Glutamatergic neuron (in vitro differentiated cells): ENCODE measurements at places on chromosomes 5 and 9. TPM values are rescaled to one million over a fixed set of nuclear protein-coding genes. Genes with fewer than 3 reads are reported as not detected.

- no peak for DNase-seq
- no peaks in the 10 kb centered on the region for H3K36me3 ChIP-seq
- H3K4me3 ChIP-seq = no peak overlapping the region
- peaks cover 3% of the 10 kb centered on the region for H3K27me3 ChIP-seq
These were observed 86.9 kb upstream of the CTNNA1 start for GRCh38 chr5:138666226-138666742.

DNA sequence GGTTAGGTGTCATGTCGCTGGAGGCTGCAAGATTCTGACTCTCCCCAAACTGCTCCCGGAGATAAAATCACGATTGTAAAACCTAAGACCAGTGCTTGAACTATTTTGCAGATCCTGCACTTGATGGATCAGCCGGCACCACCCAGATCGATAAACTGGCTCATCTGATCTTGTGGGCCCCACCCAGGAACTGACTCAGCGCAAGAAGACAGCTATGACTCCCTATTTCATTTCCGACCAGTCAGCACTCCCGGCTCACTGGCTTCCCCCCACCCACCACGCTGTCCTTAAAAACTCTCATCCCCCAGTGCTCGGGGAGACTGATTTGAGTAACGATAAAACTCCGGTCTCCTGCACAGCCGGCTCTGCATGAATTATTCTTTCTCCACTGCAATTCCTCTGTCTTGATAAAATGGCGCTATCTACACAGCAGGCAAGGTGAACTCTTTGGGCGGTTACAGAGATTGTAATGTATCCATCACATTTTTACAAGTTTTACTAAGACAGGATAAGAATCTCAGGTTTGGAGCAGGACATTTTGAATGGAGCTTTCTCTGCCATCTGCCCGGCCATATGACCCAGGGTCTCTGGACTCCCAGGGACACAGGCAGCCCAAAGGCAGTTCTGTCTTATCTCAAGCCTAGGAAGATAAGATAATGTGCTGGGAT lies 10.6 kb upstream of the PPP1R26 start:
- DNase-seq = no peak
- H3K4me3 ChIP-seq = peak overlapping the region; percentile 80
- peaks cover 44% of the 10 kb centered on the region for H3K4me1 ChIP-seq

DNA sequence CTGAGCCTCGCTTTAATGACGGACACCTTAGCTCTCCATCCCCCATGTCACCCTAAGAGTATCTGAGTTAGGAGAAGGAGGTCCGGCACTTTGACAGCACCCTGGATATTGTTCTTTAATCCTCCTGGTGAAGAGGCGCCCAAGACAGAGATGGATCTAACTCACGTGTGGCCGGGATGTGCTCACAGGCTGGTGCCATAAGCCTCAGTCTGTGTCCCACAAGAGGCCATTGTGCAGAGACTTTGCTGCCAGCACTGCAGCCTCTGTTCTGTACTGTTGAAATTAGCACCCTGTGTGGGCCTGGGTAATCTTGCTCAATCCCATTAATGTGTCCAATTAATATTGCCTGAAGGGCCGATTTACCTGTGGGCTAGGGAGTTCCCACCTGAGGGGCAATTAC lies 37.7 kb downstream of the NXNL2 start:
- DNase-seq = no peak
- peaks cover 5% of the 10 kb centered on the region for H3K27me3 ChIP-seq
- peaks cover 10% of the 10 kb centered on the region for H3K4me1 ChIP-seq
- H3K36me3 ChIP-seq = peaks cover 6% of the 10 kb centered on the region

GRCh38 chr9:87034841-87035240 lies 87.5 kb upstream of the GAS1 start:
- no peaks in the 10 kb centered on the region for H3K36me3 ChIP-seq
- H3K27me3 ChIP-seq = peaks cover 2% of the 10 kb centered on the region

DNA sequence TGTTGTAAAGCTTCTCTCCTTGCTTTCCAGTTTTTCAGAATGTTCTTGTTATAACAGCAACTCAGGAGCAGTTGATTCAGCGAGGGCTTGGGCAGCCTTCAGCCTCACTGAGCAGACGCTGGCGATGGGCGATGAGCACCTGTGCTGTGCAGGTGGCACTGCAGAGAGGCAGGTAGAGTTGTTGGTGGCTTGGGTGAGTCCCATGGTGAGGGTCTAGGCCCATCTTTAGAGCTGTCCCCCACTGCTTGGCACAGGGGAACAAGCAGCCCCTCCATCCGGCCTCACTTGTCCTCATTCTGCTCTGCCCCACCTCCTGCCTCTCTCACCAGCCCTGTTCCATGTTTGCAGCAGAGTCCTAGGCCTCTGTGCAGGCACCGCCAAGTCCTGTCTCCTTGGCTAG lies 6.1 kb upstream of the CXCL14 start:
- no peak overlapping the region for H3K27ac ChIP-seq
- H3K4me1 ChIP-seq = peaks cover 9% of the 10 kb centered on the region
- H3K4me3 ChIP-seq = no peak overlapping the region
- H3K27me3 ChIP-seq = peaks cover 4% of the 10 kb centered on the region
- no peak for DNase-seq
- no peaks in the 10 kb centered on the region for H3K36me3 ChIP-seq

DNA sequence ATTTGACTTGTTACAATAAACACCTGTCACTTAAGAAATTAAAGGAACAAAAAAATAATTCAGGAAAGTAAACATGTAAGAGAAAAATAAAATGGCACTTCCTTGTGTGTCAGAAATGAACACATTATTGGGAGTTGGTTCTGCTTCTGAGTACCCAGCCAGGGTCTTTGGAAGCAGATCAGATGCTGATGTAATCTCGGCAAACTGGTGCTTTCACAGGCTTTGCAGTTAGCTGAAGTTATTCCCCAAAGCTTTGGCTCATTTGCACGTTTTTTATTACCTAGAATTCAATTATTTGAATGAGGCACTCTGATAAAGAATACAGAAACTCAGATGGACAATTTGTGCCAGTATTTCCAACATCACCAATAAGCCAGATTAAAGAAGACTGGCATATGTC lies 10.9 kb downstream of the CDH18 start:
- no peak overlapping the region for H3K4me3 ChIP-seq
- no peak for DNase-seq
- peaks cover 8% of the 10 kb centered on the region for H3K4me1 ChIP-seq
- H3K27ac ChIP-seq = no peak overlapping the region

- no peak for DNase-seq
- no peaks in the 10 kb centered on the region for H3K36me3 ChIP-seq
- no peak overlapping the region for H3K27ac ChIP-seq
- no peaks in the 10 kb centered on the region for H3K27me3 ChIP-seq
- no peak overlapping the region for H3K4me3 ChIP-seq
These were observed 99.8 kb downstream of the TENT4A start for GRCh38 chr5:6812800-6813731.

- peaks cover 2% of the 10 kb centered on the region for H3K27me3 ChIP-seq
- no peaks in the 10 kb centered on the region for H3K36me3 ChIP-seq
- H3K27ac ChIP-seq = no peak overlapping the region
- H3K4me1 ChIP-seq = peaks cover 4% of the 10 kb centered on the region
- no peak for DNase-seq
These were observed 161.6 kb upstream of the FBXL17 start for GRCh38 chr5:108543486-108543885.

- no peaks in the 10 kb centered on the region for H3K36me3 ChIP-seq
- H3K27ac ChIP-seq = no peak overlapping the region
- no peaks in the 10 kb centered on the region for H3K4me1 ChIP-seq
- no peaks in the 10 kb centered on the region for H3K27me3 ChIP-seq
- no peak for DNase-seq
- H3K4me3 ChIP-seq = no peak overlapping the region
These were observed 54.6 kb upstream of the CLINT1 start for GRCh38 chr5:157913575-157913974.

DNA sequence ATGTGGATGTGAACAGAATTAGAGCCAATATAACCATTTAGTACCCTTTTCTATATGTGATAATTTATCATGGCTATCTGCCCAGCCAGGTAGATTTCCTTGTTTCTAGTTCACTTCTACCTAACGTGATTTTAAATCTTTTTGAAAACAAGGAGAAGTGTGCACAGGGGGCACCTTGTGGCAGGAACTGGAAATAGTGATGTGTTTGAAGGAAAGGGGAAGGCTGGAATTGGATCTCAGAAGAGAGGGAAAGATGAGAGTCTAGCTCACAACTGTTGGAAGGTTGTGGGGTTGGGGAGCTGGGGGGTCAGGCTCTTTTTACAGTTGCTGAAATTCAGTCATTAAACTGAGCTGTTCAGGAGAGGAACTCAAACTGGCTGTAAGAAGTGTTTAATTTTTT lies 219.5 kb downstream of the KCTD16 start:
- H3K27ac ChIP-seq = no peak overlapping the region
- no peaks in the 10 kb centered on the region for H3K27me3 ChIP-seq
- no peaks in the 10 kb centered on the region for H3K4me1 ChIP-seq
- no peaks in the 10 kb centered on the region for H3K36me3 ChIP-seq
- no peak for DNase-seq

DNA sequence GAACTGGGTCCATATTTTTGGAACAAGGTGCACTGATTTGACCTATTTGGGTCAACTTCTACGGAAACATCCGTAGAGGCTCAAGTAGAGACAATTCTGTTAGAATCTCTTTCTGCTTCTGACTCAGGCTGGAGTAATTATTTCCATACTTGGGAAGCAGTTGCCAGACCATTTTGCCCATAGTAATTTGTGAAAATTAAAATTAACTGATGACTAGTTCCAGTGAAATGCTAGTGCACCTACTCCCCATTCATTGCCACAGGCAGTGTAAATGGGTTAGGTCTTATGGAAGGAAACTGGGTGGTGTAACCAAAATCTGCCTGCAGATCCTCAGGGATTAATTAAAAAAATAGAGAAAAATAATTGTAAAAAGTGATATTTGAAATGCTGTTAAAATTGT lies 201.1 kb downstream of the TENT4A start:
- DNase-seq = no peak
- no peaks in the 10 kb centered on the region for H3K27me3 ChIP-seq

Gene NKD2
- total RNA-seq = 41.7 TPM

Gene SLC34A1
- total RNA-seq = not detected

Gene PCDHB6
- 7.2 TPM for total RNA-seq

Gene PCDHGB7
- 38.6 TPM for total RNA-seq

Gene FOXD4L4
- total RNA-seq = 0.20 TPM

Gene CCDC69
- 2.0 TPM for total RNA-seq

Gene ZFP2
- total RNA-seq = 2.2 TPM

Gene FOXI1
- total RNA-seq = not detected
